ENCODE measurements at places on chromosomes 1 and 21.

DNA sequence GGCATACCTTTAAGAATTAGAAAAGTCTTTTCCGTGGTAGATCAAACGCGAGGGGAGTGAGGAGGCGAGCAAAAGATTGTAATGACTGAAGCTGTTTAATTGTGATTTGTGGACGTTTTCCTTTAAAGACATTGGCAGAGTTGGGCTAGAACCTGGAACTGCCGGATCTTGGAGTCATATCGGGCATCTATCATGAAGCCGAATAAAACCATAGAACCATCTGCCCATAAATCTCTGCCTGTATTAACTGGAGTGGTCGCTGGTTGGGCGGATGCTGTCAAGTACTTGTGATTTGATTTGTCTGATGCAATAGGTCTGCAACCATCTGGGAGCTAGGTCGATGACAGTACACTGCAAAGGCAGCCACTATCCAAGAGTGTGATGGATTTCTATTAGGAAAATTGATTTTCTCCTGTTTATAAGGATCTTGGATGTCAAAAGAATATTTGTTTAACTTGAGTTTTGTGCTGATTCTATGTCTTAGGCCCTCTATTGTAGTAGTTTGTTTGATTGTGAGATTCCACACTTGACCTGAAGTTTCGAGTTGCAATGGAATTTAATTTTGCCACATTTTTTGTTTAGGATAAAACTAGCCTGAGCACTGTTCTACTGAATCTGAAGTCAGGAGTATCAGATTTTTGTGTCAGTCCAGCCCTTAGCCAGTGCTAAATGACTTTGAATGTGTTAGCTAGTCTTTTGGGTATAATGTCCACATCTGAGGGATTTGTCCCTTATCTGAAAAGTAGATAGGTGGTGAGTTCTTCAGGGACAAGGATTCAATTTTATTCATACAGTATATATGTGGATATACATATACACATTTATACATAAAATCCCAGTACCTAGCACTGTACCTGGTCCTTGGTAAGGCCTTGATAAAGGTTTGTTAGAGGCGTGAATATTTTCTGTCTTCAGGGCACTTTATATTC, 1.2 kb downstream of the SARS1 start:
- peak; percentile 42 for DNase-seq

DNA sequence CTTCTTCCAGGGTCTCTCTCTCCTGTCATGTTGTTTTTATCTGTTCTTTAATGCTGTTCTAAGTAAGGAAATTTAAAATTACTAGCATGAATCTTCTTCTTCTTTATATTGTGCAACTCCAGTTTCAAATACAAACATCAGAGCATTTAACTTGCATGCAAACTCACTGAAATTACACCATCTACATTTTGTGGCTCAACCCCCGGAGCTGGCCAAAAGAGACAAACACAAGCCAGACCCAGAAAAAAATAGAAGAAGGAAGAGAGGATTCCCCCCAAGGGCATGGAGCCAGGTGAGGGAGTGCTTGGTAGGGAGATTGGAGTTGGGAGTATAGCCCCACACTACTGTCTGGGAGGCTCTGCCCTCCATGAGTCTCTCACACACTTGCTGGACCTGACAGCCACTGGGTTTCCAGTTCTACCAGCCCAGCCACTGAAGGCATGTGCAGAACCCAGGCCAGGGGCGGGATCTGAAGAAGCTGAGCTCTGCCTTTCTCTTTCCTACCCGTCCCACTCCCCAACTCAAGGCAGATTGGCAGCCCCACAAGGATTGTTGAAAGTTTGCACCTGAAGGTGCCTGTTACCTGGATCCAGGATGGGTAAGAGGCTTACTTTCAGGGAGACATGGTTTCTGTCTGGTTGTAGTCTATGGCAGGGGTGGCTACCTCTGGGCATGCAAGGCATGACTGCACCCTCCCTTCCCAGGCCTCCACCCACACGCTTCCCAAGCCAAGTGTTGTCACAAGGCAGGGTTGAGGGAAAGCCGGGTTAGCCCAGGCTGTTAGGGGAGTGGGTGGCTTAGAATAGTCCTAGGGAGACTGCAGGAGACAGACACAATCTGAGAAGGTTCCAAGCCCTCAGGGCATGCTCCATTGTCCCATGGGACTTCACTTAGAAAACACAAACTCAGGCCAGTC, 297.2 kb downstream of the TGFB2 start:
- DNase-seq, result no peak

GRCh38 chr1:36086529-36087232, 2.0 kb upstream of the ADPRS start:
- DNase-seq, result no peak

DNA sequence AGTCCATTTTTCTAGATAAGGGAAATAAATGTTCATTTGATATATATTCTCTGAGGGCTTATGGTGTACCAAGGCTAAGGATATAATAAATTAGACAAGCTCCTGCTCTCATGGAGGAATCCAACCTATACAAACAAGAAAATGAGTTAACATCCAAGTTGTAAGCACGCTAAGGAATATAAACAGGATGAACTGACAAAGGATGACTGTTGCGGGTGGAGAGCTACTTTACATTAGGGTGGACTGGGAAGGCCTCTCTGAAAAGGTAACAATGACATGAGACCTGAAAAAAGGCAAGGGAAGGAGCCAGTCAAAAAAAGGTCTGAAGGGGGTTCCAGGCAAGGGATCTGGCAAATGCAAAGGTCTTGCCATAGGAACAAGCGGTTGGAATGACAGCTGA, 3.1 kb downstream of the BCAR3 start:
- DNase-seq, result no peak

DNA sequence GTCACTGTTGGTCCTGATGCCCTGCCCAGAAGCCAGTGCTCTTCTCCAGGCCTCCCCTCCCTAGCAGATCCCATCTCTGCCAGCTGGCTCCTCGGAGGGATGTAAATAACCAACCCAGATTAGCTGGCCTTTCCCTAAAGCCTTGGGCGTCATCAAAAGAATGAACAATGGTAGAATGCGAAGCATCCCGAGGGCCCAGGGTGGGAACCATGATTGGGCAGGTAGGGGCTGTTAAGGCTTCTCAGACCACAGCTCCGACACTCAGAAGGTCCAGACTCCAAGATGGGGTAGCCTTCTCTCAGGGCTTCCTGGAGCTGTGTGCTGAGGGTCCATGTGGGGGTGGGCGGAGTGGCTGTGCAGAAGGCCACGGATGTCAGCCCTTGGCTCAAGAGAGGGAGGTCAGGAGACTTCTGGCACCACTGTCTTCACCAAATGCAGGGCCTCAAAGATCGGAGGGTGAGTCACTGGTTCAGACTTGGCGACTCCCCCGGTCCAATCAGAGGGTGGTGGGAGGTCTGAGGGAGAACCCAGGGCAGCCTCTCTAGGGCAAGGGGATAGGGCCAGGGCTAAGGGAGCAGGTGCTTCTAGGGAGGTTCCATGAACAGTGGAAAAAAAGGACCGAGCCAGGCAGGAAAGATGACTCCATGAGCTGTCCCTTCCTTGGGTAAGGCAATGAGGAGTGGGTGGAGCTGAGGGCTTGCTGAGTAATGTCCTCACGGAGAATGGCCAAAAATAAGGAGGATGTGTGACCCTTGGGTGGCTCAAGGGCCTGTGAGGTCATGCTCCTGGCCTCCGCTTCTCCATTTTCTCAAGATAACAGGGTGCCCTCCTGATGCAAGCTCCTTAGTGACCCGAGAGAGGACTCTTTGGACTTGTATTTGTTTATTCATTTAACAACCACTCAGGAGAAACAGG, 58.4 kb upstream of the EPS8L3 start:
- DNase-seq, result no peak

- peak; percentile 19 for DNase-seq
Measured at GRCh38 chr1:107529511-107530149, 388.8 kb downstream of the NTNG1 start.

GRCh38 chr1:212009561-212009960, 25.8 kb downstream of the INTS7 start:
- no peak for DNase-seq

- DNase-seq, result no peak
Measured at GRCh38 chr21:41799763-41800162, 32.9 kb upstream of the RIPK4 start.

DNA sequence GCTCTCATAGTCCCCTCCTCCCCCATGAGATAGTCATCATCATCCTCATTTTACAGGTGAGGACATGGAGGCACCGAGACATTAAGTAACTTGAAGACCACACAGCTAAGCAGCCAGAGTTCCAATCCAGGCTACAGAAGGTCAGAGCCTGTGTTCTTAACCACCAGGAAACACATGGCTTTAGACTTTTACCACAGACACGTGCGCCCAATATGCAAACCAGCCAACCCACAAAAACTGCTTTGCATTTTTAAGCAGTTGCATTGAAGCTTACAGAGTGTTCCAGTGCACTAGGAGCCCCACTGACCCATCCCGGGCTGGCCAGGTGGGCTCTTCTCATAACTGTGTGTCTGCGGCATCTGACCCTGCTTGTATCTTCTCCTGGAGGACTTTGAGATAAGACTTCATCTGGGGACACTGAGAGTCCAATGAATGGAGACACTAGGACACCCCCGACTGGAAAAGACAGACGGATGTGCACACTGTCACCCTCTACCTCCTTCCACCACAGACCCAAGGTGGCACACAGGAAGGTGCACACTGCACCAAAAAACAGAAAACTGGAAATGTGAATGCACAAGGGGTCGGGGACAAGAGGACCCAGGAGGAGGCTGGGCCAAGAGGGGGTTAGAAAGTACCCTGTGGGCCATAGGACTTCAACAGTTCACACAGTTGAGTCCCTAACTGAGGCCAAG, 56.4 kb downstream of the ETS2 start:
- DNase-seq, result peak; percentile 42

GRCh38 chr1:58763214-58763613, 20.6 kb downstream of the JUN start:
- no peak for DNase-seq

DNA sequence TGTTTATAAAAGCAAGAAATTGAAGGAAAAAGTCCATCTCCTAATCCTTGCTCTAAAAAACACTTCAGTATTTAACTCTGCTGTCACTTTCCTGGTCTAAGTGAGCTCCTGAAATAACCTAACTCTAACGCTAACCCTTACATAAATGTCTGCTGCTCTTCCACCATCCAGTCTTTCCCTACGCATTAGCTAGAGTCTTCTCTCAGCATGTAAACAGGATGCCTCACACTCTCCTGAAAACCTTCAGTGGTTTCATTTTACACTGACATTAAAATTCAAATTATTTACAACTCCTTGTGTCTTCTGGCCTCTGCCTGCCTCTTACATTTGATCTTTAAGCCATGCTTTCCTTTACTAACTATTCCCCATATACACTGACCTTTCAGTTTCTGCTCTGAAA, 697.6 kb upstream of the CXADR start:
- no peak for DNase-seq

GRCh38 chr1:47003896-47004403, 19.5 kb upstream of the CYP4X1 start:
- no peak for DNase-seq

GRCh38 chr1:205701891-205702290, 21.6 kb upstream of the SLC45A3 start:
- no peak for DNase-seq

- DNase-seq, result no peak
Measured at GRCh38 chr21:38884440-38884839, 78.7 kb downstream of the ETS2 start.

DNA sequence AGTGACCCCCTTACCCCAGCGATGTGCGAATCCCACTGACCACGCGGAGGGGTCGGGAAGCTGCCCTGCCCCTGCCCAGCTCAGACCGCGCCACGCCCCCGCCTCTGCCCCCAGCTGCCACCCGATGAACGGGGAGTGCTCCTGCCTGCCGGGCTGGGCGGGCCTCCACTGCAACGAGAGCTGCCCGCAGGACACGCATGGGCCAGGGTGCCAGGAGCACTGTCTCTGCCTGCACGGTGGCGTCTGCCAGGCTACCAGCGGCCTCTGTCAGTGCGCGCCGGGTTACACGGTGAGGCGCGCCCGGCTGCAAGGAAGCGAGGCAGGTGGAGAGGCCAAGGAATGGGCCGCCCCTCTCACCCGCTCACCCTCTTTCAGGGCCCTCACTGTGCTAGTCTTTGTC, 11.9 kb upstream of the LRRC71 start:
- DNase-seq, result no peak

Data from HFF-Myc (cell line).